Mesendoderm (in vitro differentiated cells): ENCODE measurements at places on chromosomes 1 and 21.

DNA sequence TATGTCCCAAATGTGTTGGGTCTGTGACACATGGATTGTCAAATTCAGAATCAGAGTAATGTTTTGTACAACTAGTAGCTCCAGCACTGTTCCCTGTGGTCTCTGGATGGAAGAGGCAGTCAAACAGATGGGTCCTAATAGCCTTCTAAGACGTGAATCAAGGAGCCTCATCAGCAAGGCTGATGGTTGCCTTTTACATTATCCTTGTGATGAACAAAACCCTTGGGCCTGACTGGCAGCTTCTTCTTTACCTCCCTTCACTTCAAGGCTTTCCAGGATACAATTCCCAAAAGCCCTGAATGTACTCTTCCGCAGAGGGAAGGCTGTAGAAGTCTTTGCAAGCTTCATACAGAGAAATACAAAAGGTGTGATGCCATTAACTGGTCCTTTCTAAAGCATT, 633.3 kb downstream of the USP25 start:
- no peak for DNase-seq

DNA sequence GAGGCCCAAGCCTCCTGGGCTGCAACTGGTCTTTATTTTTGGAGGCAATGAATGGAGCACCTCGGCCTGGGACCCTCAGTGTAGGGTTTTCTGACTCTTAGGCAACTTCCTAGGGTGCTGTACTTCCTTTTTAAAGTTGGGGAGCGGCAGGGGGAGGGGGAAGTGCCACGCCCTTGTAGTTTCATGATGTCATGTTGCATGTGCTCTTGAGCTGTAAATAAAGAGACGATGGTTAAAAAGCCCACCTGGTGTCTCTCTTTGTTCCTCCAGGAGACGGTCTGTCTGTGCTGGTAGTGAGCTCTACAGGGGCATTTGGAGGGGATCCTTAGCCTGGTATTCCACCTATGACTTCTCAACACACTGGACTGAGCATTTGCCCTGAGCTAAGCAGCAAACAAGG, 10.3 kb upstream of the AGTRAP start:
- no peak for DNase-seq

DNA sequence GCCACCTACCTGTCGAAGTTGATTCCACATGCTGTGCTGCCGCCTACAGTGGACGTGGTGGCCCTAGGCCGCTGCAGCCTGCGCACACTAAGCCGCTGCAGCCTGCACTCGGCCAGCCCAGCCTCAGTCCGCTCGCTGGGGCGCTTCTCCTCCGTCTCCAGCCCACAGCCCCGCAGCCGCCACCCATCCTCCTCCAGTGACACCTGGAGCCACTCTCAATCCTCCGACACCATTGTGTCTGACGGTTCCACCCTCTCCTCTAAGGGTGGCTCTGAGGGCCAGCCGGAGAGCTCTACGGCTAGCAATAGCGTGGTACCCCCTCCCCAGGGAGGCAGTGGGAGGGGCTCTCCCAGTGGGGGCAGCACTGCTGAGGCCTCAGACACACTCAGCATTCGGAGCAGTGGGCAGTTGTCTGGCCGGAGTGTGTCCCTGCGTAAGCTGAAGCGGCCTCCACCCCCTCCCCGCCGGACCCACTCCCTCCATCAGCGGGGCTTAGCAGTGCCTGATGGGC, 46.9 kb downstream of the YARS1 start:
- DNase-seq = no peak

- DNase-seq = no peak
Measured at GRCh38 chr1:85245456-85245855, 14.0 kb downstream of the C1orf52 start.

DNA sequence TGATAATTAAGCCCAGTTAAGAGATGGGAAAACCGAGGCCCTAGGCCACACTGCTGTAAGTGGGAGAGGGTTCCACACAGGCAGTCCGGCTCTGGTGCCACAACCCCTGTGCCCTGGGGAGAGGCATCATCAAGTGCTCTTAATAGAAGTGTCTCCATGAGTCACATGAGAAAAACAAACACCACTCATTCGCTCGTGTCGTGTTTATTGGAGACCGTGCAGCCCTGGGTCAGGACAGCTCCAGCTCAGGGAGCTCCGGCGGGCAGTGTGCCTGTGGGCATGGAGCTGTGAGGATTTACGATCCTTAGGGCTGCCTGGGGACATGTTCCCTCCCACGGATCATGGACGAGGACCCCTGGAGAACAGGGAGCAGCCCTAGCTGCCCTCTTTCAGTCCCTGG, 658.5 kb downstream of the AJAP1 start:
- DNase-seq = no peak

GRCh38 chr21:37119421-37120218, 46.6 kb downstream of the TTC3 start:
- peak; percentile 72 for DNase-seq

- no peak for DNase-seq
Measured at GRCh38 chr21:34734696-34735095, 65.9 kb downstream of the CLIC6 start.

DNA sequence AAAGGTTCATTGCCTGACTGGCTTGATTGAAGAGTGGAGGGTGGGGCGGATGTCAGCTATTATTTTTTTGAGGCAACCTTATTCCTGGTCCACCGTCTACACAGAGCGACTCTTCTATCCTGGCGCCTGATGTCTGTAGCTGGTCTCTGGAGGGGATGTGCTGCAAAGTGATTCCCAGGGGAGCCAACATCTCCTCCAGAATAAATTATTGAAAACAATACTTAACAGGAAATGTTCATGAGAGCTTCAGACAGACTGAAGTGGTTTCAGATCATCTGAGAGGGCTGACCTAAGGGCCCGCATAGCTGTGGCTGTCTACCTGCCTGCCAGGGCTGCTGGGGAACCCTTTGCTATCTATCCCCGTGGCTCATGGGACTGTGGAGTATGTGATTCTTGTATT, 66.7 kb downstream of the TEX35 start:
- DNase-seq = no peak

GRCh38 chr1:215082532-215083382, at the start of gene KCNK2:
TSS of gene KCNK2 (plus strand) at chr1:215082737. CDS start at chr1:215083386, 649 bp downstream.
- peak; percentile 51 for DNase-seq

GRCh38 chr1:92949937-92950817, 11.1 kb downstream of the DIPK1A start:
- peak; percentile 70 for DNase-seq

DNA sequence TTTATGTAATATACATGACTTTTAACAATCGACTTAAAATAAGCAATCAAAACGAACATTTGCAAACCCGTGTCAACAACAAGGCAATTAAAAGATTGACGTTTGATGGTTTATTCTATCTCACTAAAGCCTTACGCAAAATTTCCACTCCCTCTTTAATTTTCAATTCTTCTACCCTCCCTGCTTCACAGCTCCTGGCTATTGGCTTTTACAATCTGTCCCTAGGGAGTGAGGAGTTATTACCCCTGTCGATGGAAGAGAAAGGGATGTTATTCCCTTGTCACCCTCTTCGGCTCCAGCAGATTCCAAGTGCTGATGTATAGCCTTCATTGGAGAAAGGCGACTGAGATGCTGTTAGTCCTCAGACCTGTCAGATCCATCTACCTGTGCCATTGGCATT, 161.3 kb downstream of the ZNF281 start:
- no peak for DNase-seq

DNA sequence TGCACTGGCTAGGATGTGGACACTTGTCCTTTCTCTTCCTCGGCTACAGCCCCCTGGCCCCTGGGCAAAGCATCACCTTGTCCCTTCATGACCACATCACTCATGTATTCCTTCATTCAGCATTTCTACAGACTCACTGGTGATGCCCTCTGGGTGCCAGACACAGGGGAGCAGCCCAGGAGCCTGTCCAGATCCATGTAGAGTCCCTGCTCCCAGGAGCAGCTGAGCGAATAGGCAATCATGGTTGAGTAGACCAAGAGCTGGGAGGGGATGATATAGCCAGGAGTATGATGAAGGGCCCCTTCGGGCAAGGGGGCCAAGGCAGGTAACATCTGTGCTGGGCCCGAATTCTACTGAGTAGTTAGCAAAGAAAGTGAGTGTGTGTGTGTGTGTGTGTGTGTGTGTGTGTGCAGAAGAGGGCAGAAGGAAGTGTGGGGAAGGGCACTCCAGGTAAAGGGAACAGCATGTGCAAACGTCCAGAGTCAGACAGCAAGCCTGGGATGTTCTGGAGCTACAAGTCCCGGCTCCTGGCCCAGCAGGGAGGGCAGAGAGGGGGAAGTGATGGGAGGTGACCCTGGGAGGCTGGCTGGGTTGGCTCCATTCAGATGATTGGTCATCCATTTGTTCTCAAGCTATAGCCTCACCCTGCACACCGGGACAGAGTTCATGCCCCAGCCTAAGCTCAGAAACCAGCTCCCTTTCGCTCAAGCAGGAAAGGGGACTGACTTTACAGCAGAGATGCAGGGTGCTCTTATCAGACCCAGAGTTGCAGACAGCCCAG, 21.0 kb upstream of the PIK3CD start:
- DNase-seq = no peak

DNA sequence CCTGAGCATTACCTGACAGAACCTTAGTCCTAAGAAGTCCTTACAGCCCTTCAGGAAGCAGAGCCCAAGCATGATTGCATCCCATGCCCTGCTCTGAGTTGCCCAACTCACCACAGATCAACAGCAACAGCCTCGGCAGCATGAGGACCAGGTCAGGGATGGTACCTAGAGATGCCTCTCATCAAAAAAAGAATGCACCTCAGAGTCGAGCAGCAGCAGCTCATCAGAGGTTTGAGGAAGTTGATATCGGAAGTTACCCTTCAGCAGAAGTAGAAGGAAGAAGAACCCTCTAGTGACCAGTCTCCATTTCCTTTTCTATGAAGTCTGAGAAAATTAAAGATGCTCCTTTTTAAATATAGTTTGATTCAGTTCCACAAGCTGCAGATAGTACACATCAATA, at the start of gene FCRL1:
Gene FCRL1 (minus strand): TSS at position 225 of the 400 bp plus-strand sequence. CDS start 83 bp downstream, at position 142.
- DNase-seq = no peak

- DNase-seq = peak; percentile 67
Measured at GRCh38 chr1:36411674-36412648, 14.3 kb upstream of the LSM10 start.

DNA sequence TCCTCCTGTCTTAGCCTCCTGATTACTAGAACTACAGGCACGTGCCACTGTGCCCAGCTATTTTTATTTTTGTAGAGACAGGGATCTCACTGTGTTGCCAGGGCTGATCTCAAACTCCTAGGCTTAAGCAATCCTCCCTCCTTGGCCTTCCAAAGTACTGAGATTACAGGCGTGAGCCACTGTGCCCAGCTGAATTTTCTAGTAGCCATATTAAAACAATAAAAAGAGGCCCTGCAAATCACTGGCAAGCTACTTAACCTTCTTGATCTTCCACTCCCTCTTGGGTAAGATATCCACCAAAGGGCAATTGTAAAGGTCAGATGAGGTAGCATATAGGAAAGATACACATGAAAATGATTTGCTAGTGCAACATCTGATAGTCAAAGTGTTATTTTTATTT, 65.6 kb upstream of the SRSF10 start:
- no peak for DNase-seq

GRCh38 chr1:172662464-172663109, 3.7 kb downstream of the FASLG start:
- no peak for DNase-seq

DNA sequence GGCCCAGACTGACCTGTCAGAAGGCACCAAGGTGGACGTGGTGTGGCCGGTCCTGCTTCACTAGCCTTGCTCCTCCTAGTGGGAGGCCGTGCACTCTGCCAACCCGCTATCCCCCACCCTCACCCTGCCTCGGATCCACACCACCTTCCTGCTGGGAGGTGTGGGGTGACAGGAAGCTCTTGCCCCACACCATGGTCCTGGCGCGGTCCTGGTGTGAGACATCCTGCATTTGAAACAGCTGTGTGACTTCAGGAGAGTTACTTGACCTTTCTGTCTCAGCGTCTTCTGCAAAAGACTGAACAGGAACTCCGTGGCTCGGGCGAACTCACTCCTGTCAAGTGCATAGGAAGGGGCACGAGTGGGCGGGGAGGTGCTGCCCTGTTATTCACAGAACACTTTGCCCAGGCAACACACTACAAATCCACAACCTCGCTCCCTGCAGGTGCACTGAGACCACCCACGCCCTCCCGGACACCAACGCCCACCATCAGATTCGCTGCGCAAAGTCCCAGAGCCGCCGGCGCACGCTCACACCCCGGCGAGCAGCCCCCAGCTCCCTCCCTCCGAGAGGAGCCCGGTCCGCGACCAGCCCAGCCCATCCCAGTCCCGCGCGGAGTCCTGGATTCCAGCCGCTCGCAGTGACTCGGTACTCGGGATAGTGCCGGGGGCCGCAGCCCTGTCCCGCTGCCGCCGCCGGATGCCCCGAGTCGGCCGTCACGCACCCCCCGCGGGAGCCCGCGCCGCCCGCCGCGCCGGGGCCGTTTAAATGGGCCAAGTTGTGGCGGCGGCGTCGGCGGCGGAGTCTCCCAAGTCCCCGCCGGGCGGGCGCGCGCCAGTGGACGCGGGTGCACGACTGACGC, at the start of gene SAMD11:
Gene SAMD11 (plus strand): TSS at position 793 of the 860 bp plus-strand sequence. CDS start 509 bp downstream, outside the sequence.
- peak; percentile 86 for DNase-seq

- DNase-seq = peak; percentile 72
Measured at GRCh38 chr1:159066108-159066507, 10.5 kb downstream of the AIM2 start.

DNA sequence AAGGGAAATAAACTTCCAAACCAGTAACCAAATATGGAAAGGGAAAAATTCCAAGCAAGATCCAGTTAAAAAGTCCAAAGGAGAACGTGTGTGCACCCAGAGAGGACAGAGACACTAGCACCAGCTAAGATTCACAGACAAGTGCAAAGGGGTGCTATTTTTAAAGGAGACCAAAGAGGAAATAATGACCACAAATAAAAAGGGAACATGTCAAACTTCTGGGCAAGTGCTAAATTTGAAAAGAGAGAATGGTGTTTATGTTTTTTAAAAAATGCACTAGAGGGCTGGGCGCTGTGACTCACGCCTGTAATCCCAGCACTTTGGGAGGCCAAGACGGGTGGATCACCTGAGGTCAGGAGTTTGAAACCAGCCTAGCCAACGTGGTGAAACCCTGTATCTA, 8.6 kb downstream of the JAM2 start:
- no peak for DNase-seq

DNA sequence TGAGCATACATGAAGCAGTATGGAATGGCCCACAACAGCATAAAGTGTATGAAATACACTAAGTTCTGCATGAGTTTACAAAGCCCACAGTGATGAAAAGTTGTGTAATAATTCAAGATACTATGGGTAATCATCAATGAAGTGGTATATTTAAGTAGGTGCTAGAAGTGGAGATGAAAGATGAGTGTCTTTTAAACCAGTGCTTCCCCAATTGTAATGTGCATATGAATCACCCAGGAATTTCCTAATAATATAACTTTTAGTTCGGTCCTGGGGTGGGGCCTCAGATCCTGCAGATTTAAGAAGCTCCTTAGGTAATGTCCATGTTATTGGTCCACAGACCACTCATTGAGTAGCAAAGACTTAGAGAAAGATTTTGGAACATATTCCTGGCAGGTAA, 184.9 kb downstream of the DUSP10 start:
- DNase-seq = no peak

DNA sequence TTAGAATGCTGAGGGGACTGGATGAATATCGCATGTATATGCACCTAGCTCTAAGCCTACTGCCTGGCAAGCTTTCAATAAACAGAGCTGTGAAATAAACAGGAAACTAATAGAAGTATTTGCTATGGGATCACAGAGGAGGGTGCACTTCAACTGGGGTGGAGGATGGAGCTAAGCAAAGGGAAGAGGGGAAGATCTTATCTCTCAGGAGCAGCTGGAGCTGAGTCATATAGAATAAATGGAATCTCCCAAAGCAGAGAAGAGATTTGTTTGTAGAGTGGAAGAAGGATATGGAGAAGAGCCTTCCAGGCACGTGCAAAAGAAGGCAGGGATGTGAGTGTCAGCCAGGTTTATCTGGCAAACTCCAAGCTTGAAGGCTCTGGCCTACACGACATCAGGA, 17.0 kb upstream of the KCNA10 start:
- no peak for DNase-seq
